ENCODE measurements at places on chromosomes 3 and 15.

DNA sequence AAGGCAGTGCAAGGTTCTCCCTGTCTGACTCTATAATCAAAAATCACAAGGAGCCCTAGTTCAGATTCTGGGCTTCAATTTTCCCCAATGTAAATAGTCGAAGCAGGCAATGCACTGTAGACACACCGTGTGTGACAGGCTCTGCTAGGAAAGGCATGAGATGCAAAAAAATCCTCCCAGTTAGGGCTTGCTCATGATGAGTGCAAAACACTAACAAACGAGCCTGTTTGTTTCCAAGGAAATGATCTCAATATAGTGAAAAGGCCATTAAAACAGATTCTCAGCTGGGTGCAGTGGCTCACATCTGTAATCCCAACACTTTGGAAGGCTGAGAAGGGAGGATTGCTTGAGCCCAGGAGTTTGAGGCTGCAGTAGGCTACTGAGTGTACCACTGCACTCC, 55.7 kb downstream of the UMPS start:
- DNase-seq = no peak

DNA sequence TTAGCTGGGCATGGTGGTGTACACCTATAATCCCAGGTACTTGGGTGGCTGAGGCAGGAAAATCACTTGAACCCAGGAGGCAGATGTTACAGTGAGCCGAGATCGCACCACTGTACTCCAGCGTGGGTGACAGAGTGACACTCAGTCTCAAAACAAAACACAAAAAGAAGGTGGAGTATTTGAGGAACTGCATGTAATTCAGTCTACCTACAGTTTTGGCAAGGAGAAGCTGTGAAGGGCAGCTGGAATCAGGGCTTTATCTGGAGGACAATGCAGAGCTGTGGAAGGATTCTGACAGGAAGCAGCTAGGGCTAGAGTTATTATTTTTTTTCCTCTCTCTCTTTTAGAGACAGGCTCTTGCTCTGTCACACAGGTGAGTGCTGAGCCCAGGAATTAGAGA, 6.8 kb downstream of the H1-8 start:
- no peak for DNase-seq

GRCh38 chr15:98003518-98003917, 43.0 kb downstream of the ARRDC4 start:
- DNase-seq = no peak

- no peak for DNase-seq
Measured at GRCh38 chr3:32708672-32709283, 23.8 kb downstream of the CNOT10 start.

DNA sequence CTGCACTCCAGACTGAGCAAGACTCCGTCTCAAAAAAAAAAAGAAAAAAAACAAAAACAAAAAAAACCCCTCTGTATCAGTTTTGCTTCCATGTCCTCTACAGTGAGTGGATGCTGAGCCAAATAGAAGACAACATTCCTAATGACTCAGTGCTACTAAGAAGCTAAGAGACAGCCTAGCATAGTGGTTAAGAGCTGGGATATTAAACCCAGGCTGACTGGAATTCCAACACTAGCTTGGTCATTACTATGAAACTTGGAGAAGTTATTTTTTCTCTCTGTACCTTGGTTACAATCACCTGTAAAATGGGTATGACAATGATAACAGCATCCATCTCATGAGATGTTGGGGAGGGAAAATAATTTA, 60.9 kb upstream of the PYGO1 start:
- peak; percentile 50 for DNase-seq

GRCh38 chr15:64092864-64093626, 593 bp downstream of the CIAO2A start:
- DNase-seq = no peak

DNA sequence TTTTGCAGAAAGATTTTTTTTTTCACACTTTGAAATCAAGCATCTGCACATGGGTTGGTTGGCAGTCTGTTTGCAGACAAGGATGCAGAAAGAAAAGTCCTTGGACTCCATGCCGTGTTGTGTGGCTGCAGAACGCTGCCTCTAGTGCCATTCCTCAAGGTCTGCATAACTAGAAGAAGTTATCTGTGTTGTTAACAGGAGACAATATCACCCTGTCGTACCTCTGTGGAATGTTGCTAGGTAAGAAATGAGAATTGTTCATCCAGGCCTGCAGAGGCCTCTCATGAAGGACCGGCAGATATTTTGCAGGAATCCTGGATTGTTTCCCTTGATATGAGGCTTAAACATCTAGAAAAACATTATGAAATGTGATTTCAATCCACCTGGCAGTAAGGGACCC, 58.5 kb upstream of the PPARG start:
- no peak for DNase-seq

GRCh38 chr15:28191832-28192231, 92.7 kb upstream of the OCA2 start:
- peak; percentile 44 for DNase-seq

DNA sequence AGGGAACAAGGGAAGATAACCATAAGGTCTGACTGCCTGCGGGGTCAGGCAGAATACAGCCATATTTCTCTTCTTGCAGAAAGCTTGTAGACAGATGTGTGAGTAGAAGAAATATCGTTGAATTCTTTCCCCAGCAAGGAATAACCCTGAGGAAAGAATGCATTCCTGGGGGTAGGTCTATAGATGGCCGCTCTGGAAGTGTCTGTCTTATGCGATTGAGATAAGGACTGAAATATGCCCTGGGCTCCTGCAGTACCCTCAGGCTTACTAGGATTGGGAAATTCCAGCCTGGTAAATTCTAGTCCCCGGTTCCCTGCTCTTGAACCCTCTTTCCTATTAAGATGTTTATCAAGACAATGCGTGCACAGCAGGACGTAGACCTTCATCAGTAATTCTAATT, 15.8 kb upstream of the SST start:
- no peak for DNase-seq

DNA sequence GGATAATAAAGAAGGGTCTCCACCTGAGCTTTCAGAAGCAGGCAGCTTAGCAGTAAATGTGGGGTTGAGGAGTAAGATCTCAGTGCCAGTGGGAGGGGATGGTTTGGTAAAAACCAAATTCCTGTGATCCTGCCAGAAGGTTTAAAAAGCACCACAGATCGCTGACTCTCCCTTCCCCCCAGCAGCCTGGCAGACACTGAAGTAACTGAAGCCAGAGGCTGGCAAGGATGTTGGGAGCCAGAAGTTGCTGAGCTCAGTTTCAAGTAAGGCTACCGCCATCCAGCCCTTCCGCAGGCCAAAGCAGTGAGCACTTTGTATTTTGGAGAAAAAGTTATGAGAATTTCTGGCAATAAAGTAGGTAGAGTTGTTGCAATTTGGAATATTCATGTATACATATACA, 246.4 kb downstream of the ZNF621 start:
- DNase-seq = no peak

DNA sequence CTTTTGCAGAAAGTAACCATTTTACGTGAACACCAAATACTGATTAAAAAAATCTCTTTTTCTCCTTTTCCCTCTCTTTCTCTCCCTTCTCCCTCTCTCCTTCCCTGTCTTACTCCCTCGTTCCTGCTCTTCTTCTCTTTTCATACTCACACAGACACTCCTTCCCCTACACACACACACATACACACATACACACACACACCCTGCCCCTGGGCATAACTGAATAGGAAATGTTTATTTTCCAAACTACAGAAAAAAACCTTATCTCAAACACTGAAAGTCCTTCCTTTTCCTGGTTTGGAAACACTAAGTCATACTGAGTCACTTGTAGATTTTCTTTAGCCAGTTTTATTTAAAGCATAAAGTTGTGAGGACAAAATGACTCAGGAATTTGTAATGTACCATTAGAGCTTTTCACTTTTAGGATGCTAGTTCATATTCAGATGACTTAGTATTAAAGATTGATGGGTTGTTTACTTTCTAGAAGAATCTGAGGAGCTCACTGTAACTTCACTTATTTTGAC, 62.4 kb downstream of the MBNL1 start:
- DNase-seq = peak; percentile 60

- no peak for DNase-seq
Measured at GRCh38 chr3:50392101-50392715, 32.9 kb upstream of the TMEM115 start.

GRCh38 chr3:141769221-141769894, 6.2 kb downstream of the GRK7 start:
- DNase-seq = no peak

DNA sequence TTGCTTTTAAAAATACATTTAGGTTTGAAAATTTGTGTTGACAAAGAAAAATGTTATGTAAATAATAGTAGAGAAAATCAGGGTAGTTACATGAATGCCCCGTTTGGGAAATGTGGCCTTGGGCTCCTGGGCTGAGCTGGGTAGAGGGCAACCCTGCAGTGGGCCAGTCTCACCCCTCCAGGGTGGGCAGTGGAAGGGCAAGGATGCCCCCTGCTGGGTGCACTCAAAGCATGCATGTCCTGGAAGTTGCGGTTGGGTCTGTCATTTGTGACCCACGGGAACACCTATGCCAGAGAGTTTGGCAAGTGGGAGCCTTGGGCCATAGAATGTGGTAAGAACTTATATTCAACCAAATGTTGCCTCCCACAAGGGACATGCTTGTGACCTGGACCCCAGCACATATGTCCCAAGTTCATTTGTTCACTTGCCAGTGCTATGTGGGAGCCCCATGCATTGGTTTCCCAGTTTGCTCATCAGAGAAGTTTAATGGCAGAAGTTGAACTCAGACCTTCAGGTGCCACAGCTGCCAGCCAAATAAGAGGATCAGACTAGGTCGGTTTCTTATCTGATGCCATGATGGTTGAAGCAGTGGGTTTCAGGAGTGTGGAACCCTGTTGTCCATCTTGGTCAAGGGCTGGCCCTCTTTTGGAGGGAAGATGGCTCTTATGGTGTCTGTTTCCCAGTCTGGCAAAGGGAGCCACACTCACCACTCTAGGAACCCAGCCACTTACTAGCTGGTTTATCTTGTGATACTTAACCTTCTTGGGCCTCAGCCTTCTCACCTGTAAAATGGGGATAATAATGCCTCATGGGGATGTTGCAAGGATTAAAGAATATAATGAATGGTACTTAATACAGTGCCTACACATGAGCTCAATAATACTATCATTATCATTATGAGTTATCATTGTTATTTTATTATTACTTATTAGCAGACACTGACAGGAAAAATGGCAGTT, 2.5 kb upstream of the PLCB2 start:
- DNase-seq = no peak

- DNase-seq = no peak
Measured at GRCh38 chr3:41011854-41012253, 187.5 kb upstream of the CTNNB1 start.

- no peak for DNase-seq
Measured at GRCh38 chr3:190060192-190060775, 60.4 kb downstream of the P3H2 start.

GRCh38 chr3:82938821-82939328, 1177.4 kb upstream of the GBE1 start:
- no peak for DNase-seq

DNA sequence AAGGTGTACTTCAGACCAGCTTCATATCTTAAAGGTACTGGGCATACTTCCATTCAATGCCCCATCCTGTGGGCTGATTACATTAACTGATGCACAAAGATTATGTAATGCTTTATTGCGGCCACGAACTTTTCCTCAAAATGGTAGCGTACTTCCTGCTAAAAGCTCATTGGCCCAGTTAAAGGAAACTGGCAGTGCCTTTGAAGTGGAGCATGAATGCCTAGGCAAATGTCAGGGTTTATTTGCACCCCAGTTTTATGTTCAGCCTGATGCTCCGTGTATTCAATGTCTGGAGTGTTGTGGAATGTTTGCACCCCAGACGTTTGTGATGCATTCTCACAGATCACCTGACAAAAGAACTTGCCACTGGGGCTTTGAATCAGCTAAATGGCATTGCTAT, 3.4 kb downstream of the SKIL start:
- no peak for DNase-seq

- no peak for DNase-seq
Measured at GRCh38 chr3:159057621-159058020, 255.8 kb downstream of the MFSD1 start.

GRCh38 chr3:186917512-186918312, 12.6 kb upstream of the ST6GAL1 start:
- no peak for DNase-seq

- no peak for DNase-seq
Measured at GRCh38 chr3:4850928-4851265, 128.3 kb upstream of the BHLHE40 start.

GRCh38 chr15:81265256-81265943, 58.5 kb downstream of the STARD5 start:
- DNase-seq = no peak

GRCh38 chr3:37761043-37761442, 100.6 kb upstream of the CTDSPL start:
- DNase-seq = no peak

DNA sequence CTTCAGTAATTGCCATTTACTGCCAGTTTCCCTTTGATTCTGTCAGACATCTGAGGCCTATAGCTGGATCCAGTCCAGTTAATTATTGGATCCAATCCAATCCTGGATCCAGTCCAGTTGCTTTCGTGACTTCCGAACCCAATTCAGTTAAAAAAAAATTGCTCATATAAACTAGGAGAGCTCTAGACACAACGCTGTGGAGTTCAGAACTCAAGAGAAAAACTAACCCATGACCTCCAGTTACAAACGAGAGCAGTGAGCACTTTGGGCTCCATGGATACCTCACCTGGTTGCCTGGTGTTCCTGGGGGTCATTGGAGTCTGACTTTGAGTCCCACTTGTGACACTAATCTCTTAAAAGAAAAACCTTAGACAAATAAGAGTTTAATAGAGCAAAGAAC, 269.8 kb downstream of the THSD4 start:
- DNase-seq = no peak

DNA sequence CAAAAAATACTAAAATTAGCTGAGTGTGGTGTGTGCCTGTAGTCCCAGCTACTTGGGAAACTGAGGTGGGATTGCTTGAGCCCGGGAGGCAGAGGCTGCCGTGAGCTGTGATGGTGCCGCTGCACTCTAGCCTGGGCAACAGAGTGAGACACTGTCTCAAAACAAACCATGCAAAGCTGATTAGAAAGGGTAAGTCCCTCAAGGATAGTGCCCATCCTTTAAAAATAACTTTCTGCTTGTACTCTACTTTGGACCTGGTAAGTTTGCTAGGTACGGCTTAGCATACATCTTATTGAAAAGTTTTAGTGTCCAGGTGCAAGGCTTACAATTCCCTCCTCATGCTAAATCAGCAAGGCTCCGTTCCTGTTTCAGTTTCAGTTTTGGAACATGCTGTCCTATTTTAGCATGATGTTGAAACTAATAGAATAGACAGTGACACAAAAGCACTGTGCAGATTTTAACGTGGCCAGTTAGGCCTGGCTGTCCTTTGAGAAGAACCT, 21.4 kb downstream of the FEM1B start:
- no peak for DNase-seq

GRCh38 chr3:12924437-12924836, 83.1 kb upstream of the RPL32 start:
- no peak for DNase-seq

GRCh38 chr3:135172191-135172869, 377.3 kb downstream of the EPHB1 start:
- DNase-seq = no peak

DNA sequence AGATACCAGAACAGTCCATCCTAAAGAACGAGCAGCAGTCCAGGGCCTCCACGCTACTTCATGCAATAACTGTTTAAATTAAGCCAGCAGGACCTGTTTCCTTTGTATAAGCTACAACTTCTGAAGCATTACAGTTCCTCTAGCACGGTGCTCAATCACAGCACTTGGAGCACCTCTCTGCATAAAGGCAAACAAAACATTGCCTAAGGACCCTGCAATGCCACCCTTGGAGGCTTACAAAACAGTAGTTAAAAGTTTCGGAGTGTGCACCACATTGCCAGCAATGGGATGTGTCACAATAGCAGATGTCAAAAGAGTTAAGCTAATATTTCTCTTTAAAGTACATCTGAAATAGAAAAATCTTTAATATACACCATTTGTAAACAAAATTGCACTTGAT, 2.6 kb upstream of the VPS39 start:
- DNase-seq = no peak

- DNase-seq = no peak
Measured at GRCh38 chr3:164779816-164780215, 298.5 kb downstream of the SI start.
